Activated naive CD4-positive, alpha-beta T cell treated with anti-CD3 and anti-CD28 coated beads, Interleukin-2, amount 50 U/mL, for 16 hours (primary cell): ENCODE measurements at places on chromosomes 13 and 19.

GRCh38 chr13:48727241-48728011 lies 73.7 kb downstream of the CYSLTR2 start:
- no peak for DNase-seq

DNA sequence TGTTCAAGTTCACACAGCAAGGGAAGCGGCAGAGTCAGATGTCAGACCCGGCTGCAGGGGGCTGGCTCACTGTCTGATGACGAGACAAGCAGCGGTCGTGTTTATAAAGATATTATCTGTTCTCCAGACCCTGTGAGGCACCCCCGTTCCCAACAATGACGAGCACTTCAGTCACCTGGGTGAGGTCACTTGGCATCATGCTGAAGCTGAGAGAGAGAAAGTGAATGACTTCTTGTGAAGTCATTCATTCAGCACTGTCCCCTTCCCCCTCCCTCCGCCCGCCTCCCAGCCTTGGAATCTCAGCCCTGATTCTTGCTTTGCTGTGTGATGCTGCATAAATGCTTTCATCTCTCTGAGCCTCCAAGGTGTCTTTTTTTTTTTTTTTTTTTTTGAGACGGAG lies 4.9 kb upstream of the LYPD3 start:
- DNase-seq = peak; percentile 65

- no peak for DNase-seq
Measured at GRCh38 chr19:17942181-17942580, 9.4 kb downstream of the CCDC124 start.

GRCh38 chr13:40063278-40063698 lies 407.8 kb downstream of the COG6 start:
- DNase-seq = no peak

- no peak for DNase-seq
Measured at GRCh38 chr13:105207572-105208293, 1327.7 kb downstream of the EFNB2 start.

DNA sequence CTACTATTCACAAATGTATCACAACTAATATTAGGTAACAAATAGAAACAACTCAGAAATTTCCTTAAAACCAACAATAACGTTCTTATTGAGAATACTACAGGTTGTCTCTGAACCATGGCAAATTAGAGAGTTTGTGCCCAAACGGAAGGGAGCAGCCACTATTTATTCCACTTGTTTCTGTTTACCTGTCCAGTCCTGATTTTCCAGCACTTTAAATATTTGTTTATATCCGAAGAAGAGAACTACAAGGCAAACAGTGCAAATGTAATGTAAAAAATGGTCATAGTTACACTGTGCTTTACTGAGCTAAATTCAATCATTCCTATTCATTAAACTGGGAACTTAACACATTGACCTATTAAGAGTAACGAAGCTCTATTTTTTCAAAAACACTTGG lies 9.2 kb downstream of the SUCLA2 start:
- DNase-seq = no peak

GRCh38 chr13:24173795-24174194 lies 13.3 kb downstream of the SPATA13 start:
- DNase-seq = no peak

GRCh38 chr13:73168953-73169401 lies 110.2 kb downstream of the KLF5 start:
- DNase-seq = no peak

GRCh38 chr13:113584870-113585671 lies 518 bp downstream of the TFDP1 start:
- peak; percentile 46 for DNase-seq

DNA sequence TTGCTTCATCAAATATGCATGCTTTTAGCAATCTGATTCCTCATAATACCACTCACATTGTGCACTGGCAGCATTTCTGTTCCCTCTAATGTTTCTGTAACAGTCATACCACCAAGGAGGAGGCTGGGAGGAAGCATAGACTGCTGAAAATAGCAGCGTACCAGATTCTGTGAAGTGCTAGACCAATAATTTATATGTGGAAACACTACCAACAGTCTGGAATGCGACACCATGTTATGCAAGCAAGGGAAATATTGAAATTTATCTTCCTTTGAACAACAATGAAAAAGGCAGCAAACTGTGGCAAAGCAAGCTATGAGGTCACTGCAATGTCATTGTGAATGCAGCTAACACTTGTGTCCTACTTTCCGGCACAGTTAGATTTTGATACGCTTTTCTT lies 1388.0 kb downstream of the EFNB2 start:
- DNase-seq = no peak

- DNase-seq = no peak
Measured at GRCh38 chr19:18017275-18018083, 9.5 kb downstream of the ARRDC2 start.

DNA sequence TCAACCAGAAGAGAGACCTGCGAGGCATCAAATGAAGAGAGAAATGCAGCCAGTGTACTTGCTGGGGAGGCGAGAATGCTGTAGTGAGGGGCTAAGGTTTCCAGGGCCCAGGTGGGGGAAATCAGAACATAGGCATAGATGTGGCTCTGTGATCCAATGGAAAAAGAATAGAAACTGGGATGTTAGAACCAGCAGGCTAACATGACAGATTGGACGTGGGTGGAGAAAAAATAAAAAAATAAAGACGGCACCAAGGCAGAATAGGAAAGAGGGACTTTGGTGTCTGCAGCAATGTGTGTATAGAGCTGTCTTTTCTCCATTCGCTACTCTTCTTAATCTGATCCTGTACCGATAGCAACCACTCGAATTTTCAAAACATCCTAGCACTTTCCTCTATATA lies 381.0 kb upstream of the NBEA start:
- no peak for DNase-seq

- DNase-seq = no peak
Measured at GRCh38 chr19:49889038-49889686, 7.5 kb downstream of the IL4I1 start.

- no peak for DNase-seq
Measured at GRCh38 chr19:37074819-37075362, 3.3 kb upstream of the ZNF420 start.

DNA sequence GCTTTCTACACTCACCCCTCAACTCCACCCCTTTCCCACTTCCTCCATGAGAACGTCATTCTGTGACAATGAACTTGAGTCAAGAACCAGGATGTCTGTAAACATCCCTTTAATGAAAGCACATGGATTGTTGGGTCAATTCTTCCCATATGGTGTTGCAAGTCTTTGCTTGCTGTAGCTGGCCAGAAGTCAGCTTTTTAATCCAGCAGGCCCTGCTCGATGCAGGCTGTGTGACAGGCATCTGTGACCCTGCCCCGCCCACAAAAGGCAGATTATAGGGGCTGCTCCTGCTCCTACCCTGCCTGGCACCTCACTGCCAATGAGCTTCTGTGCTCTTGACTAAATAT lies 78.0 kb downstream of the STARD13 start:
- no peak for DNase-seq

- DNase-seq = peak; percentile 74
Measured at GRCh38 chr19:10112895-10113591, 1.6 kb downstream of the P2RY11 start.

GRCh38 chr13:27280009-27280656 lies 9.5 kb downstream of the RASL11A start:
- no peak for DNase-seq

GRCh38 chr19:31351056-31351854 lies 2.0 kb upstream of the TSHZ3 start:
- no peak for DNase-seq

GRCh38 chr19:15926484-15926883 lies 7.8 kb downstream of the CYP4F11 start:
- no peak for DNase-seq

- no peak for DNase-seq
Measured at GRCh38 chr19:50739914-50740426, 16.8 kb downstream of the CLEC11A start.

DNA sequence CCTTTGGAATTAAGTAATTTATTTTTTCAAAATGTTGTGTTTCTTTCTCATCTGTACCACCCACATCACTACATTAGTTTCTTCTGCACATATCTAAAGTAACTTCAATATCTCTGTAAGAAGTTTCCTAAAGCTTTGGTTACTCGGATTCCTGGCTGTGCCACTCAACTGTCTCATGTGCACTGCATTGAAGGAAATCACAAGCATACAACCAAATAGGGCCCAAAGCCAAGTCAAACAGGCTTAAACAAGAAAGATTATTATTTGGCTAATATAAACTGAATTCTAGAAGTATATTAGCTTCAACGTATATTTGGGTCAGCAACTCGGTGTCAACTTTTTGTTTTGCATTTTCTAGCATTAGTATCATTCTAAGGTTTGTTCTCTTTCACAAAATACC lies 1647.6 kb upstream of the SPRY2 start:
- DNase-seq = no peak

DNA sequence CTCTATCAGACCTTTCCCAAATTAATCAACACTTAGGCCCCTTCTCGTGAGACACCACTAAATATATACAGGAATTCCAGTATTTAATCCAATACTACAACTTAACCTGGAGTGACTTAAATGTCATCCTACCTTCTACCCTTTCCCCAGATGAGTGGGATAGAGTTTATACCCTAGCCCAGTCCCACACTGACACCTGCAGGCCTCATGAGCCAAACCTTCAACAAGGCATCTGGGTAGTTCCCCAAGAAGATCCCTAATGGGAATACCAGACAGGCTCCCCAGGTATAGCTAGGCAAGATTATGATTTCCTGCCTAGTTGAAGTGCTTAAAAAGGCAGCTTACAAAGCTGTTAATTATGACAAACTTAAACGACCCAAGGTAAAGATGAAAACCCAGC lies 15.9 kb downstream of the ZNF83 start:
- no peak for DNase-seq

DNA sequence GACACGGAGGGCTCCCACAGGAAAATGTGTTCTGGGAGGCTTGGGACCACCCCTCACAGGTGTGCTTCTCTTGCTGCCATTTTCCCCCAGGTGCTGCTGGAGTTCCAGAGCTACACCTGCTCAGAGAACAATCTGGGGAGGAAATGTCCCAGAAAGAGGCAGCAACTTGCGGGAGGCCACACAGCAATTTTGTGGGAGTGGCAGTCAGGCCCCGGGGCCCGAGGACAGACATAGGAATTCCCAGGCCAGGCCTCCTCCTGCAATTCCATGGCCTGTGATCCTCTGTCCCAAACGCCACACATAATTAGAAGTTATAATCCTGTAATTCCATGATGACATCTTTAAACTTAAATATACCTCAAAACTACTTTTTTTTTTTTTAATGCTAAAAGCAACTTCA lies 1.8 kb downstream of the RHPN2 start:
- DNase-seq = no peak

DNA sequence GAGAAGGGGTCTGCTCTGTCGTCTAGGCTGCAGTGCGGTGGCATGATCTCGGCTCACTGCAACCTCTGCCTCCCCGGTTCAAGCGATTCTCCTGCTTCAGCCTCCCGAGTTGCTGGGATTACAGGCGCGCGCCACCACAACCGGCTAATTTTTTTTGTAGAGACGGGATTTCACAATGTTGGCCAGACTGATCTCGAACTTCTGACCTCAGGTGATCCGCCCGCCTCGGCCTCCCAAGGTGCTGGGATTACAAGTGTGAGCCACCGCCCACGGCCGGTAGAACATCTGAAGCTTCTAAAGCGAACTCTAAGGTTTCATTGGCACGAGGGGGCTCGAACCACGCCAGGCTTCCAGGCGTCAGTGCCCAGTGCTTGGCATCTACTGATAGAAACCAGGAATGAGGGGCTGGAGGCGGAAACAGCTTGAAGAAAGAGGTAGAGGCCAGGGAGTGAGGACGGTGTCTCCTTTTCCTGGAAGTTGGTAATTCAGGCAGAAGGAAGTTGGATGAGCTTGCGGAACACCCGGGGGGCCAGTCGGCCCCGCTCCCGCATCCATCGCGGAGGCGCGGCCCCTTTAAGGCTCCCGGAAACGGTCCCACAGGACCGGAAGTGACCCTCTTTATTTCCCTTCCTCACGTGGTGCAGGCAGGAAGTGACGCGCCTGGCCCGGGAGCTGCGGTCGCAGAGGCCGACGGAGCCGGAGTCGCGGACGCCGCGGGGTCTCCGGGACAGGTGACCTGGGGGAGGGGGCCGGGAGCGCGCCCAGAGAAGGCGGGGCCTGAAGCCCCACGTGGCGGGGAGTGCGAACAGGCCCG lies at the start of gene CCDC9:
Gene CCDC9, plus strand, starts transcription at position 647 of the 814 bp plus-strand sequence. CDS start 1,876 bp downstream, outside the sequence.
- peak; percentile 96 for DNase-seq

- no peak for DNase-seq
Measured at GRCh38 chr13:102816708-102817107, 17.8 kb downstream of the BIVM start.

DNA sequence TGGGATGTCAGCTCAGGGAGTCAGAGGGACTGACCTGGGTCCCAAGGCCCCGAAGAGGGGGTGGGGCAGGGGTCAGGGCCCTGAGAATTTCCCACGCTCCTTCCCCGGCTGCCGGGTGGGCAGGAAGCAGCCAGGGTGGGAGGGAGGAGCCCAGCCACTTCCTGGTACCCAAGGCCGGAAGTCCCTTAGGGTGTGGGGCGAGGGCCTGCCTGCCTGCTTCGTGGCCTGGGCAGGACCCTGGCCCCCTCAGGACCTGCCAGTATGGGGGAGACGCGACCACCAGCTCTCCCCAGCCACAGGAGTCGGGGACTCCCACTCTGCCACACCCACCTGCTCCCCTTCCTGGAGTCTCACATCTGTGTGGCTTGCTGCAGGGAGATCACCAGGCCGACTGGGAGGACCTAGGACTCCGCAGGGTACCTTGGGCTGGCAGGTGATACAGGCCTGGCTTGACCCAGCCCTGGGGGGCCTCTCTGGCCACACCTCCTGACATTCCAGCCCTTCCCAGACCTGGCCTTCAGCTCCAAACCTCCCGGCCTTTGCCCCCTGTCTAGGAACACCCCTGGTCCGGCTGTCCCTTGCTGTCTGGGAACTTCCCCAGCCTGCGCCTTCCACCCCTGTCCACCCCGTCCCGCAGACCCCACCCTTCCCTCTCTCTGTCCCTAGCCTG lies 9.8 kb upstream of the CIRBP start:
- peak; percentile 68 for DNase-seq

GRCh38 chr19:48720251-48720612 lies 707 bp upstream of the MAMSTR start:
- DNase-seq = no peak

DNA sequence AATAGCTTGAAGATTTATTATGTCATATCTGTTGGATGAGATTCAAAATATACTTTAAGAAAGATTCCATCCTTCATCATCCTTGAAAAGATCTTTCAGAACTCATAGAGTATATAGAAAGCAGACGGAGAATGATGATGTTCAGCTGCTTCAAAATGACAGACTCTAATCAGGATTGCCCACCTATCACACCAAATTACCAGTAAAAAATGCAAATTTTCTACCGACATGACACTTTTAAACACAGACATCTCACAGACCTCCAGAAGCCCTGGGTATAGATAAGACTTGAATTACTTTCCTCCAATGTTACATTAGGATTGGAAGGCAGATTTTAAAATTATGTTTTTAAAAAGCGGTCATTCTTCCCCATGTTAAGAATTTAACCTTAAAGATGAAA lies 235.5 kb downstream of the GPC6 start:
- DNase-seq = no peak
